ENCODE measurements at places on chromosomes 6 and 20. TPM values are rescaled to one million over a fixed set of nuclear protein-coding genes. Genes with fewer than 3 reads are reported as not detected.

DNA sequence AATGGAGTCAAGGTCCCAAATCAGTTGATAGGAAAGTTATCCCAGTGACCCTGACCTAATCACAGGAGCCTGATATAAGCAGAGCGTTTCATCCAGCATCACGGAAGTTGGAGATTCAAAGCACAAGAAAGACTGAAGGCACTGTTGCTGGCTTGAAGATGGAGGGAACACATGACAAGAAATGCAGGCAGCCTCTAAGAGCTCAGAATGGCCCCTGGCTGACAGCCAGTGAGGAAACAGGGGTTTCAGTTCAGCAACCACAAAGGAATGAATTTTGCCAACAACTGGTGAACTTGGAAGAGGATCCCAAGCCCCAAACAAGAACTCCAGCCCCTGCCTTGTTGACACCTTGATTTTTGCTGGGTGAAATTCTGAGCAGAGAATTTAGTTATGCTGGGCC, 778.5 kb downstream of the MAFB start:
- no peak for DNase-seq

The HSPA1L gene
- 1.2 TPM for total RNA-seq

- DNase-seq = no peak
Measured at GRCh38 chr6:39029156-39030011, 19.2 kb upstream of the GLP1R start.

The YTHDF1 gene
- 31.8 TPM for total RNA-seq
